ENCODE measurements at places on chromosomes 2 and 18.

DNA sequence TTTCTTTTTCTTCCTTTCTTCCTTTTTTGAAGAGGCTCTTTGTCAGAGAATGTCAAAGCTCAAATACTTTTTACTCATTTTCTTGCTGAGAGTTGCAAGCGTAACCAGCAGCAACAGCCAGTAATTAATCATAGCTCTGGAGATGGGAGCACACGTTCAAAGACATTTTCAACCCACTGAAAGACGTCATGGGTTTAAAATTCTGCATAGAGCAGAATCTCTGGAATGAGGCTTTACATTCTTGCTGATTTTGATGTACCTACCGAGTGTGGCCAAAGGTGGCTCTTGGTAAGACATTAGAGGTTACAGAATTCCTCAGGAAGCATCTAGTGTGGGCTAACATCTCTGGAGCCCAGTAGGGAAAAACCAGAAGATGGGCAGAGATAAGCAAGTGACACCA, 292.5 kb downstream of the MTX2 start:
- DNase-seq: no peak

- no peak for DNase-seq
Measured at GRCh38 chr2:132588576-132588975, 81.4 kb downstream of the LYPD1 start.

GRCh38 chr2:121151311-121152109, 133.5 kb downstream of the TFCP2L1 start:
- no peak for DNase-seq

- DNase-seq: no peak
Measured at GRCh38 chr18:2636126-2636631, 19.3 kb upstream of the SMCHD1 start.

DNA sequence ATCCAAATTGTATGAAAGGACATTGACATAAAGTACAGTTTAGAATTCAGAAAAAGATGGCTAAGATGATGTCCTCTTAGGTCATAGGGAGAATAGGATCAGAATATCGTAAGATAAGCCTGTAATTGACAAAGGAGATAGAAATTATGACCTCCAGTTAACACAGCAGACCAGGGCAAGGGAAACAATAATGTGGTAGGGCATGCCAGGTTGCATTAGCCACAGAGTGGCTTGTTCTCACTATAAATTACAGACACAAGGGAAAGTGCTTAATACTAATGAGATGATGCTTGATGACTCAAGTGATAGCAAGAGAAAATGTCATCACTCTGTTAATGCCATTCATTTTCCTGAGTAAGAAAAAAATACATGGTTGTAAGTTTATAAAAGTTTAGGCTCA, 48.9 kb upstream of the LRP1B start:
- no peak for DNase-seq
